H9 (cell line): ENCODE measurements at places on chromosomes 7 and 10. TPM values are rescaled to one million over a fixed set of nuclear protein-coding genes. Genes with fewer than 3 reads are reported as not detected.

ANXA8L1 gene
- not detected in 2 replicates for total RNA-seq

PDE1C gene
- 0.17 and 0.31 TPM in 2 replicates for total RNA-seq

- H3K27ac ChIP-seq, result no peak overlapping the region
- no peaks in the 10 kb centered on the region for H3K27me3 ChIP-seq
- H3K4me1 ChIP-seq, result no peaks in the 10 kb centered on the region
- no peak for DNase-seq
- H3K36me3 ChIP-seq, result no peaks in the 10 kb centered on the region
Observed at GRCh38 chr7:79293655-79294142, 159.8 kb downstream of the MAGI2 start.

DNA sequence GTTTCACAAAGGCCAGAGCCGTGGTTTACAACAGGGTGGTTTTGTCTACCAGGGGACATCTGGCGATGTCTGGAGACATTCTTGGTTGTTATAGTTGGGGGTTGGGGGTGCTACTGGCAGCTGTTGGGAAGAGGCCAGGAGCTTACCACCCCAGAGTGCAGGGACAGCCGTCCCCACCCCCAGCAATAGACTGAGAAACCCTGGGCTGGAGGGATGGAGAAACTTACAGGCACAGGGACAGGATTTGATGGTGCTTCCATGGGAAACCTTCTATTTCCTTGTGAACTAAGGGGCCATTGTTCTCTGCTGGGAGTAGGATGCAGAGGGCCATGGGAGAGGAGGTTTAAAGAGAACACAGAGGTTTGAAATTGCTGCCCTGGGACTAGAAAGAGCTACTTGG is 10.9 kb downstream of the ADCK2 start:
- no peak overlapping the region for H3K4me3 ChIP-seq
- H3K4me1 ChIP-seq, result no peaks in the 10 kb centered on the region
- no peak overlapping the region for H3K27ac ChIP-seq
- no peak for DNase-seq
